ENCODE measurements at places on chromosomes 3 and 15.

DNA sequence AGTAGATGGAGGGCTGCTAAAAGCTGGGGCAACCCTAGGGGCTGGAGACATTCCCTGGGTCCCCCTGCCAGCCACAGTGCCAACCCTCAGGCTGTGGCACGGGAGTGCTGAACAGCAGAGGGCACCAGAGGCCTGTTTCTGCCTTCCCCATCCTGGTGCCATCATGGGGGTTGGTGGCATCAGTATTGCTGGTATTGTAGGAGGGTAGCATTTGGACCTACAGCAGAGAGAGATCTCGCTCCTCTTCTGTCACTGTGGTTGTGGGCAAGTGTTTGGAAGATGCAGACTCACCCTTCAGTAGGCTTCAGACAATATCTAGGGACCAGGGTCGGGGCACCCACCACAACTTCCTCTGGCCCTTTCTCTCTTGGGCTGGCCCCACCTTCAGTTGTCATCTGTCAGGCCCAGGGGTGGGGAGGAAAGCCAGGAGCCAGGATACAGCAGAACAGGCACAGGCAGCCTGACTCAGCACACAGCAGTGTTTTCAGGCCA is 123.5 kb downstream of the RPLP1 start:
- H3K4me3 ChIP-seq = no peak overlapping the region
- peak; percentile 51 for DNase-seq

GRCh38 chr3:134325061-134325705 is 49.1 kb downstream of the AMOTL2 start:
- no peaks in the 10 kb centered on the region for H3K4me1 ChIP-seq
- peaks cover 8% of the 10 kb centered on the region for H3K27me3 ChIP-seq
- DNase-seq = no peak
- no peaks in the 10 kb centered on the region for H3K36me3 ChIP-seq

DNA sequence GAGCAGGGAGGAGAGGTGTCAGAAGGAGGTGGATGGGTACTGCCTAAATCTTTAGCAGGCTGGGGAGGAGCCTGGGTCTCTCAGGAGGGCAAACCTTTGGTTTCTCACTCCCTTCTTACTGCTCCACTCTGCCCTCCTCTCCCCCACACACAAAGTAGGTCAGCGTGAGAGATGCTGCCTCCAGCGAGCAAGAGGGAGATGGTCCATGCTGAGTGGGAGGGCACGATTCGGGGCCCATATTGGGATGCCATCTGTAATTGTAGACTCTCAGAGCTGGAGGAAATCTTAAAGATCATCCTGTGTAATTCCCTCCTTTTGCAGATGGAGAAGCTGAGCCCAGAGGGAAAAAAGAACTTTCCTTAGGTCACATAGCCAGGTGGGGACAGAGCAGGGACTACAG is 34.2 kb upstream of the SYN2 start:
- H3K27ac ChIP-seq = no peak overlapping the region
- H3K4me3 ChIP-seq = no peak overlapping the region
- DNase-seq = no peak

GRCh38 chr3:107666853-107667252 is 144.1 kb downstream of the BBX start:
- H3K27ac ChIP-seq = no peak overlapping the region
- H3K27me3 ChIP-seq = no peaks in the 10 kb centered on the region
- H3K4me1 ChIP-seq = peaks cover 7% of the 10 kb centered on the region
- no peaks in the 10 kb centered on the region for H3K36me3 ChIP-seq
- H3K4me3 ChIP-seq = no peak overlapping the region

GRCh38 chr3:186311441-186311840 is 50.6 kb downstream of the DGKG start:
- no peak for DNase-seq
- no peak overlapping the region for H3K27ac ChIP-seq
- H3K4me1 ChIP-seq = no peaks in the 10 kb centered on the region
- H3K36me3 ChIP-seq = no peaks in the 10 kb centered on the region
- peaks cover 3% of the 10 kb centered on the region for H3K27me3 ChIP-seq

GRCh38 chr15:30827625-30828303 is 76.0 kb upstream of the FAN1 start:
- no peak overlapping the region for H3K27ac ChIP-seq
- DNase-seq = no peak
- peaks cover 18% of the 10 kb centered on the region for H3K4me1 ChIP-seq
- H3K36me3 ChIP-seq = peaks cover 20% of the 10 kb centered on the region

- peak; percentile 82 for DNase-seq
- peaks cover 73% of the 10 kb centered on the region for H3K4me1 ChIP-seq
- H3K4me3 ChIP-seq = peak overlapping the region; percentile 86
Measured at GRCh38 chr15:91852741-91853510, 582 bp upstream of the SLCO3A1 start.

DNA sequence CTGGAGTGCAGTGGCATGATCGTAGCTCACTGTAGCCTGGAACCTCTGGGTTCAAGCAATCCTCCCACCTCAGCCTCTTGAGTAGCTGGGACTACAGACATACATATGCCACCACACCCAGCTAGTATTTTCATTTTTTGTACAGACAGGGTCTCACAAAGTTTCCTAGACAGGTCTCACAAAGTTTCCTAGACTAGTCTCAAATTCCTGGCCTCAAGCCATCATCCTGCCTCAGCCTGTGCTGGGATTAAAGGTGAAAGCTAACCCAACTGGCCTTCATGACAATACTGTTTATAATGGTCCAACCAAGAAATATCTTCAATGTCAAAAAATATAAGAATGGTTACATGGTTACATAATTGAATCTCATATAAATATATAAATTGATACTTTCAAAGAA is 24.0 kb downstream of the GPR176 start:
- H3K4me1 ChIP-seq = no peaks in the 10 kb centered on the region
- DNase-seq = no peak
- no peak overlapping the region for H3K4me3 ChIP-seq
- H3K27ac ChIP-seq = no peak overlapping the region
- peaks cover 4% of the 10 kb centered on the region for H3K27me3 ChIP-seq

GRCh38 chr3:158279609-158280008 is 169.7 kb downstream of the RSRC1 start:
- no peaks in the 10 kb centered on the region for H3K4me1 ChIP-seq
- H3K27me3 ChIP-seq = peaks cover 1% of the 10 kb centered on the region
- no peak for DNase-seq

GRCh38 chr3:195807681-195808121 is 4.0 kb downstream of the MUC4 start:
- H3K4me3 ChIP-seq = no peak overlapping the region
- peaks cover 46% of the 10 kb centered on the region for H3K4me1 ChIP-seq
- no peak overlapping the region for H3K27ac ChIP-seq
- no peaks in the 10 kb centered on the region for H3K36me3 ChIP-seq

- peaks cover 4% of the 10 kb centered on the region for H3K27me3 ChIP-seq
- peak; percentile 82 for DNase-seq
- H3K4me3 ChIP-seq = peak overlapping the region; percentile 84
- peaks cover 95% of the 10 kb centered on the region for H3K4me1 ChIP-seq
Measured at GRCh38 chr15:67134067-67134838, 68.9 kb downstream of the SMAD3 start.

DNA sequence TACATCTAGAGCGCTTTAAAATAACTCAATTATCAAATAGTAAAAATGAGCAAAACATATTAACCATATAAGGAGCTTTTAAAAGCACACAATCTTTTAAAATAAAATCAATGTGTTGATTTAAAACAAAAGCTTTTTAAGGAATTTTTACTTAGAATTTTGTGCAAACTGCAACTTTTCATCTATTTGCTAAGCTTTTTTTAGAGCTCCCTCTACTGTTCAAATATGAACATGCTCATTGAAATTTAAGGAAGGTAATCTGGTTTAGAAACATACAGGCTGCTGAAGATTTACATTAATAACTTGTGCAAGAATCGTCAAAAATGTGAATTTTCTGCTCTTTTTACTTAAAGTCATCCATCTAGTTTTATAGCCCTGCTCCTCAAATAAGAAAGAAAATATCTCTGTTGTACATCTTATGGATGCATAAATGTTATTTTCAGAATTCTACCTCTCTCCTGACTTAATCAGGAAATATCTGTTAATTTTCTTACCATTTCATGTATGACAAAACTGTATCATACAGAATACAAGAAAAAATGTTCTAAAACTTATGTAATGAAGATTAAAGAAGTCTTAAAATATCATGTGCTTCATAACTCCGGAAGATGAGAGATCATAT is 469.4 kb upstream of the ROBO2 start:
- H3K27me3 ChIP-seq = no peaks in the 10 kb centered on the region
- no peak for DNase-seq
- no peaks in the 10 kb centered on the region for H3K36me3 ChIP-seq
- H3K4me1 ChIP-seq = no peaks in the 10 kb centered on the region
- H3K27ac ChIP-seq = no peak overlapping the region
- no peak overlapping the region for H3K4me3 ChIP-seq

GRCh38 chr3:46293035-46293724 is 50.9 kb downstream of the CCR3 start:
- H3K27ac ChIP-seq = peak overlapping the region; percentile 79
- DNase-seq = no peak
- H3K4me1 ChIP-seq = peaks cover 36% of the 10 kb centered on the region
- H3K36me3 ChIP-seq = no peaks in the 10 kb centered on the region
- H3K4me3 ChIP-seq = peak overlapping the region; percentile 38

- no peak overlapping the region for H3K27ac ChIP-seq
- DNase-seq = no peak
- H3K4me1 ChIP-seq = no peaks in the 10 kb centered on the region
- H3K36me3 ChIP-seq = no peaks in the 10 kb centered on the region
Measured at GRCh38 chr3:65548848-65549625, 489.7 kb downstream of the MAGI1 start.

- H3K36me3 ChIP-seq = no peaks in the 10 kb centered on the region
- no peaks in the 10 kb centered on the region for H3K27me3 ChIP-seq
- DNase-seq = no peak
- H3K27ac ChIP-seq = no peak overlapping the region
- peaks cover 82% of the 10 kb centered on the region for H3K4me1 ChIP-seq
- no peak overlapping the region for H3K4me3 ChIP-seq
Measured at GRCh38 chr15:57019496-57020160, 101.2 kb downstream of the TCF12 start.

GRCh38 chr3:73324203-73325155 is 263.0 kb downstream of the EBLN2 start:
- H3K27me3 ChIP-seq = no peaks in the 10 kb centered on the region
- H3K4me3 ChIP-seq = no peak overlapping the region
- H3K36me3 ChIP-seq = no peaks in the 10 kb centered on the region

DNA sequence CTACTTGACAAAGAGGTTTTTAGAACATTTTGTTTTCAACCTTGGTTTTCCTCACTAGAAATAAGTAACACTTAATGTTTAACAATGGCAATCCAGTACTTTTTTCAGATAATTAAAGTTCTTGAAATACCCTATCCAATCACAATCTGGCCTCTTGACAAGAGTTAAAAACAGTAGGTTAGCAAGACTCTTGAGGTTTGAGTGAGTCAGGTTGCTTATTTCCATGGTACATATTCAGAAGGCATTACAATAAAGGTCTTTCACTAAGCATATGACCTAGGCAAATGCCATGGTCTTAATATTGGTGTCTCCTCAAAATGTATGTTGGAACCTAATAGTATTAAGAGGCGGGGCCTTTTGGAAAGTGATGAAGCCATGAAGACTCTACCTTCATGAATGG is 5.6 kb downstream of the SUCNR1 start:
- peaks cover 4% of the 10 kb centered on the region for H3K27me3 ChIP-seq
- H3K27ac ChIP-seq = no peak overlapping the region
- H3K4me1 ChIP-seq = peaks cover 16% of the 10 kb centered on the region

DNA sequence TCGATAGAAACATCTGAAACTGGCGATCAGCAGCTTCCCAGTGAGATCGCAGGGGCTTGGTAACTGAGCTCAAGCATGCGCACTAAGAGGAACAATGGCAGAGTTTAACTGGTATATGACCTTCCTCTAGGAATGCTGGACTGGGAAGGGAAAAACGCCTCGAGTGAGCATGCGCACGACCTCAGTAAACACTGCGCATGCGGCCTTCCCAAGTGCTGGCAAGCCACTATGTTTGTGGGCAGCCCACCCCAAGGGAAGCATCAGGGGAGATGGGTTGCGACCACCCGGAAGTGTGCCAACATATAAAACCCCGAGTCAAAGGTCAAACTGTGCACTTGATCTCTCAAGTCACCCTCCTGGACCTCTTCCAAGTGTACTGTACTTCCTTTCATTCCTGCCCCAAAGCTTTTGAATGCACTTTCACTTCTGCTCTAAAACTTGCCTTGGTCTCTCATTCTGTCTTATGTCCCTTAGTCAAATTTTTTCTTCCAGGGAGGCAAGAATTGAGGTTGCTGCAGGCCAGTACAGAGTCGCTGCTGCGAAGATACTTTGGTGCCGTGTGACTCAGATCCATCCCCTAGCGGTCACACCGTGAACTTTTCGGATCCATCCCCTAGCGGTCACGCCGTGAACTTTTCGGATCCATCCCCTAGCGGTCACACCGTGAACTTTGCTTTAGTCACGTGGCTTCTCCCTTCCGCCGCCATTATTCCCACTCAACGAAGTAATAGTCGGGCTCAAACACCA is 243.3 kb downstream of the FAM43A start:
- no peak overlapping the region for H3K27ac ChIP-seq
- no peaks in the 10 kb centered on the region for H3K4me1 ChIP-seq
- peaks cover 11% of the 10 kb centered on the region for H3K27me3 ChIP-seq
- H3K4me3 ChIP-seq = no peak overlapping the region

DNA sequence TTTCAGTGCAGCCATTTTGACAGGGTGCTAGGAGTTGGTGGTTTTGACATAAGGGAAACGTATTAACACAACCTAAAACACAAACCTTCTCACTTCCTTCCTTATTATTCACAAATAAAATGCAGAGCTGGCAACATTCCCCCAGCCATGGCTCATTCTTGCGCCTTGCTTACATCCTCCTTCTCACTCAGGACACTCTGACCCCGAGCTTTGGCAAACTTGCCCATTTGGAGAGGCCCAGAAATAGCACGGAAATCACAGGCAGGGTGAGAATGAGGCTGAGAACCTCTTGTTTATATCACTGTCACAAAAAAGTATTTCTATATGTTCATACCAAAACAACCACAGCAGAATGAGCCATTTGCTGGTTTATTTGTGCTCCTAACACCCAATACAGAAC is 244.3 kb downstream of the NTRK3 start:
- no peaks in the 10 kb centered on the region for H3K4me1 ChIP-seq
- DNase-seq = no peak
- H3K27ac ChIP-seq = no peak overlapping the region
- no peaks in the 10 kb centered on the region for H3K36me3 ChIP-seq
- H3K27me3 ChIP-seq = peaks cover 4% of the 10 kb centered on the region

DNA sequence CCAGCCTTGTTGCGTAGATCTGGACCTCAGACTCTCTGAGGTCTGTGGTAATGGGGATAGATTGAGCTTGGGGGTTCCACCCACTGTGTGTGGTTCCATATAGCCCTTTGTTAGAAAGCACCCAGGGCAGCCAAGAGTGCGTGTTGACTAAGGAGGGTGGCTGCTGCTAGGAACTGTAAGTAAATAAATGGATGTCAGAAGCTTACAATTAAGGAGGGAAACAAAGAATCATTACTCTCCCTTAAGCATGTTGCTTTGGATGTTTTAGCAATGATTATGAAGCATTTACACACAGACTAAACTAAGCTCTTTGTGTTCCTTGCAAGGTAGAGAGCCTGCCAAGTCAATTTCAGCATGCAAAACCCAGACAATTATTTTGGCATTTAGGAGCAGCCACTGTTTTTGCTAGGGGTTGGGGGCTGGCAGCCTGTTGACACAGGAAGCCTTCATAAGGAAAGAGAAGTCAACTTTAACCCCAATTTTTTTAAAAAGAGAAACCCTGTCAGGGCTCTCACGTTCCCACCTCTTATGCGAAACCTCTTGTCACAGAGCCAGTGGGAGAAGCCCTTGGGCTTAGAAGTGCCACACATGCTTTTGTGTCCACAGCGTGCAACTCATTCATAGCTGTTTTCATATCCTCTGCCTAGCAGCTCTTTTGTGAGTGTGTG is 127.8 kb downstream of the CMSS1 start:
- H3K4me3 ChIP-seq = no peak overlapping the region
- H3K4me1 ChIP-seq = no peaks in the 10 kb centered on the region
- no peak for DNase-seq
- peaks cover 6% of the 10 kb centered on the region for H3K36me3 ChIP-seq
- no peak overlapping the region for H3K27ac ChIP-seq
- H3K27me3 ChIP-seq = peaks cover 3% of the 10 kb centered on the region
